ENCODE measurements at places on chromosomes 3 and 15. TPM values are rescaled to one million over a fixed set of nuclear protein-coding genes. Genes with fewer than 3 reads are reported as not detected.

Gene PEX11A
- polyA plus RNA-seq: 4.5 TPM

Gene GADL1
- polyA plus RNA-seq: 28.7 TPM

Gene ISLR2
- 7.3 TPM for polyA plus RNA-seq

Gene MINAR1
- polyA plus RNA-seq: 1.3 TPM

Gene IQCF5
- polyA plus RNA-seq: not detected

Gene TRH
- polyA plus RNA-seq: 0.34 TPM

DNA sequence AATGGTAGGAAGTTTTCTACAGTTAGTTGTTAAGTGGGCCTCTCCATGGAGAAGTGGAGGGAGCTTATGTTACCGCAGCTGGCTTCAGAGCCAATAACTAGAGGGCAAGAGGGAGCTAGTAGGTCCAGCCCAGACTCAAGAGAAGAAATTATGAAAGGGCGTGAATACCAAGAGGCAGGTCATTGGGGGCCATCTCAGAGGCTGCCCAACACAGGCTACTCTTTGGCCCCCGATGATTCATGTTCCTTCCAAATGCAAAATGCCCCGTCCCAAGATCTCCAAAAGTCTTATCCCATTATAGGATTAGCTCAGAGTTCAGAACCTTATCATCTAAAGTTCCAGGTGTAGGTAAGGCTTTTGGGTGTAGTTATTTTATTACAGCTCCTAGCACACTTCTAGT, 94.5 kb downstream of the FNDC3B start:
- DNase-seq: no peak

GRCh38 chr15:38093931-38094330, 158.7 kb upstream of the SPRED1 start:
- DNase-seq: no peak

DNA sequence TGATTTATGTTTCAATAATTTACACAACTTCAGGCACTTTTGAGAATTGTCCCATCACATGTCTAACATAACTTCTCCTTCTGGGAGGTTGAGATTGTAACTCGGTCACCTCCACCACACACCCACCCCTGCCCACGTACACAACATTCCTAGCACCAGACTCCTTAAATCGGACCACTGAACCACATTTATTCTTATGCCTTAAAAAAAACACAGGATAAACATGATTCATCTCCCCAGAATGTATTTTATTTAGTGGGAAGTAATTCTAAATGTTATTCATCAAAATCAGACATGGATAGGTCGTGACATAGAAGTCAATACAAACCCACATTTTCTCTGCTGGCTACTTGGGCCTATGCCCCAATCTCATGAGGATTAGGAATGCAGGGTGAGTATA, 3.0 kb downstream of the SNTN start:
- no peak for DNase-seq

GRCh38 chr3:126102530-126102951, 18.6 kb upstream of the SLC41A3 start:
- no peak for DNase-seq

DNA sequence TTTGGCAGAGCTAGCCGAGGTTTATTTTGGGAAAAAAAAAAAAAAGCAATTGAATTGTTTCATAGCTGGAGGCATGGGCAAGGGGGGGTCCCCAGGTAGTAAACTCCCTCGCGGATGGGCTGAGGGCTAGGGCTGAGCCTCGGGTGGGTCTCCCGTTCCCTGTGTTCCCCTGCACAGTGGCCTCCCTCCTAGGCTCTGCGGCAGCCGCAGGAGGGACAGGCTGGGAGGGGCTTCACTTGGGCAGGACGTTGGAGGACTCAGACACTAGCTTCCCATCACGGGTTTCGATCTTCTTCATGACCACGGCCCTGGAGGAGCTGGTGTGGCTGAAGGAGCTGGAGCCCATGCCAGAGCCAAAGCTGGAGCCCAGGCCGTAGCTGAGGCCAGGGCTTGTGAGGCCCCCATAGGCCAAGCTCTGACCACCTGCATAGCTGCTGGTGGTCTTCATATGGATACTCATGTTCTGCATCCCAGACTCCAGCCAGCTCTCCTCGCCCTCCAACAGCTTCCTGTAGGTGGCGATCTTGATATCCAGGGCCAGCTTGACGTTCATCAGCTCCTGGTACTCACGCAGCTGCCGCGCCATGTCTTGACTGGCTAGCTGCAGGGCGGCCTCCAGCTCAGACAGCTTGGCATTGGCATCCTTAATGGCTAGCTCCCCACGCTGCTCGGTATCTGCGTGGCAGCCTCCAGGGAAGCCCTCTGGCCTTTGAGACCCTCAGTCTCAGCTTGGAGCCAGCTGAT, 64.0 kb upstream of the CDAN1 start:
- DNase-seq: no peak

DNA sequence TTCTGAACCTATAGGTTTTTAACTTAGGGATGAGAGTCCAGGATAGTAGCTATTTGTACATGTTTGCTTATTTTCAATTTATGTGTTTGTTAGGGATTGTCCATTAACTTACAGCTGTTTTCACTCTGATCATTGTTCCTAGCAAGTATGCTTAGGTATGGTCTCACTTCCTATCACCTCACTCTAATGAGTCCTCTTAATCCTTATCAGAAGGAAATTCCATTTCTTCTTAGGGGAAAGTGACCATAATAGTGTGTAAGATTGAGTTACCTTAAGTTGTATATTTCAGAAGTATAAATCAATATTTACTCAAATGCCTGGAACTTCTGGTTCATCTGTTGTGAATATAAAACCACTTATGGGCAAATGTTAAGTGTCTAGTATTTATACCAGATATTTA, 53.0 kb downstream of the PIAS1 start:
- DNase-seq: no peak

DNA sequence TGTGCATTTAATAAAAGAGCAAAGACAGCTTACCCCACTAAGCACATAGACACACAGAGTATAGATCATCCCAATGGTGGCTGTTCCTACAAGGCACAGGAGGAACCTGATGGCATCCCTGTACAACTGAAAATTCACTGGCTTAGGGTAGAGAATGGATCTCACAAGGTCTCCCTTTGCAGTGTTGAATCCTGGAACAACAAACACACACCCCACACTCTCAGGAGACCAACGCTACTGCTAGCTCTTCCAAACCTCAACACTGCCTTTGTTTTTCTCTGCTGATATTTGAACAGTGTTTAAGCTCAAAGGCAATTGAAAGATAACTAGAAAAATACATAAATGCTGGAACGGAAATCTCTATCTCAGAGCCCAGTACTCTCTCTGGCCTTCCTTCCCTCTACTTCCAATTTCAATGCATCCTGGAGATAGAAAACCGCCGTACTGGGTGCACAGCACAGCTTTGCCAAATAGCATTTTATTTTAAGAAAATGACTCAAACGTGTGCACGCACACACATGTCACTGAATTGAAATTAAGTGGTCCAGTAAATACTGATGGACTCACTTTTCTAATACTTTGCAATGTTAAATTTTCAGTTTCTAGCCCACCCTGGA, 87.5 kb upstream of the ATP13A5 start:
- DNase-seq: no peak

GRCh38 chr3:30289766-30290165, 316.6 kb upstream of the TGFBR2 start:
- DNase-seq: no peak

DNA sequence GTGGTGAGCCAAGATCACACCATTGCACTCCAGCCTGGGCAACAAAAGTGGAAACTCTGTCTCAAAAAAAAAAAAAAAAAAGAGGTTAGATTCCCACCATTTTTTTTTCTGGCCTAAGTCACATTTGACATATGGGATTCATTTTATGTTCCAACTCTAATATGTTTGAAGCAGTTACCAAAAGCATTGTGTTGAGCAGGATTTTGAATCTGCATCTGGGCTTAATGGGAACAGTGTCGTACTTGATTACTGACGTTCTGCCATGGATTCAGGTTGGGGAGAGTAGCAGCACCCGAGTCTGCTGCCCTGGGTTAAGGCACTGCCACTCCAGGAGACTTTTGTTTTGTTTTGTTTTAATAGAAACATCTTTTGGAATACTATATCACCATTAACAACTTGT, 348.7 kb upstream of the TBL1XR1 start:
- DNase-seq: peak; percentile 25

DNA sequence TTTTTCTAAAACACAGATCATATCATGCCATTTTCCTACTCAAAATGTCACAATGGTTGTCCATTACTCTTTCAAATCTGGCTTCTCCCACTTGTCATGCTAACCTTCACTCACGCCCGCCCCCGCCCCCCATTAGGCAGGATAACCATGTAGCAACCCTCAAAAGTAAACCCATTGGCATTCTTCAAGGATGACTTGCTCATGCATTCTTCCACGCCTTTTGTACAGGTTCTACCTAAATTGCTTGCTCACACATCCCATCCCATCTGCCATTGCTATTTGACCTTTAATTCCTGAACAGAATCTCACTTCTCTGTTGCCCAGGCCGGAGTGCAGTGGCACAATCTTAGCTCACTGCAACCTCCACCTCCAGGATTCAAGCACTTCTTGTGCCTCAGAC, 389.3 kb downstream of the MCTP2 start:
- no peak for DNase-seq

DNA sequence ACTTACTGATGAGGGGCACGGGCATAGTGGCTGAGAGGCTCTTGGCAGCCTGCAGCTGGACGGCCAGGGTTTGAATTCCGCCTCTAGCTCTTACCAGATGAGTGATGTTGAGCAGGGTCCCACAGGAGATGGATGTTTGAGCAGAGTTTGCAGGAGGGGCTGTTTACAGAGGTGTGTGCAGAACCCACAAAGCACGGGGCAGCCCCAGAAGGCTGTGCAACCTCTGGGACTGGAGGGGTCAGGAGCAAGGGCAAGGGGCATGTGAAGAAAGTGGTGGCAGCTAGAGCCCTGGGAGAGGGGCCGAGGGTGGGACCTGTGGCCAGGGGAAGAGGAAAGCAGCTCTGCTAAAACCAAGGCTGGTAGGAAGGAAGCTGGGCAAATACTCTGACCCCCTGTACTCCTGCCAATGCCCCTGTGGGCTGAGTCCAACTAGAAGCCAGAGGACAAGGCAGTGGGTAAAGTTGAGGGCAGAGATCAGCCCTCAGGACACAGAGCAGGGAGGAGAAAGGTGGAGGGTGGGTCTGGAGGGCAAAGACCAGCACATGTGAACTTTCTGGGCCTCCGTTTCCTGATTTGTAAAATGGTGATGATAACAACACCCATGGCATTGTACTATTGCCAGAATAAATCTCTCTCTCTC, 53.9 kb upstream of the ITGA11 start:
- no peak for DNase-seq

DNA sequence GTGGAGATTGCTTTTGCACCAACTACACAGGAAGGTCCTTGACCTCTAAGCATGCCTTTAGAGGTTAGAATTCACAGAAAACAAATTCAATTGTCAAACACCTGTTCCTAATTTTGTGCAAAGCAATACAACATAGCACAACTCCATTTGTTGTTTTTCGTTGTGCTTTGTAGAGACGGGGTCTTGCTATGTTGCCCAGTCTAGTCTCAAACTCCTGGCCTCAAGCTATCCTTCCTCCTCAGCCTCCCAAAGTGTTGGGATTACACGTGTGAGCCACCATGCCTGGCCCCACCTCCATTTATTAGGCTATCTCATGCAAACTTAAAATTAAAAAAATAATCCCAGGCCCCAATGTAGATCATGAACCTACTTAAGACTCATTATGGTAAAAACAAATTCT, 6.0 kb downstream of the NCBP2 start:
- DNase-seq: no peak

DNA sequence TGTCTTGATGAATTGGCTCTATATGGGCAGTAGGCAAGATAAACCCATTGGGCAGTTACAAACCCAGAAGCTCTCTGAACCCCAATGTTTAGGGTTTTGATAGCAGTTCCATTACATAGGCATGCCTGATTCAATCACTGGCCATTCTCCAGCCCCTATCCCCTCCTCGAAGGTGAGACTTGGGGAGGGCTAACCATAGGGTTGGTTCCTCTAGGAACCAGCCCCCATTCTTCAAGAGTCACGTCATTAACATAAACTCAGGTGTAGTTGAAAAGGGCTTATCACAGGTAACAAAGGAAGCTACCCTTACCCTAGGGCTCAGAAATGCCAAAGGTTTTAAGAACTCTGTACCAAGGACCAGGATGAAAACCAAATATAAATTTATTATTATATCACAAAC, 353.1 kb downstream of the ERC2 start:
- DNase-seq: no peak

- DNase-seq: no peak
These were observed 21.9 kb upstream of the APH1B start for GRCh38 chr15:63255489-63255990.

DNA sequence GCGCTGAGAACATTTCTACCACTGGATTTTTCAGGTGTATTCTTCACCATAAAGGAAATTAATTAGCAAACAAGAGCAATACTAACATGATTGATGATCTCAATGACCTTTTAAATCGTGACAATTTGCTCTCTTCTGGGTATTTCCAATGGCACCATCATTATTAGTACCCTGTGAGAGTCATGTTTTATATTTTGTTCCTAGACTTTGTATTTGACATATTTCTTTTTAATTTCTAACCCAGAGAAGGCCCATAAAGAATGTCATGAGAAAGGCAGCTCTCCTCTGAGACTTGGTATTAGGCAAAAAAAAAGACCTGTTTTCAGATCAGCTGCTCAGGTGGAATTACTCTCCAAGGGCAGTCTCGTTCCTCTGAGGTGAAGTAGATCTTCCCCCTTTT, 1253.4 kb downstream of the ROBO2 start:
- DNase-seq: no peak
